ENCODE measurements at places on chromosomes 16 and 17.

- peak; percentile 85 for DNase-seq
Measured at GRCh38 chr17:40290629-40291280, 3.1 kb downstream of the CDC6 start.

DNA sequence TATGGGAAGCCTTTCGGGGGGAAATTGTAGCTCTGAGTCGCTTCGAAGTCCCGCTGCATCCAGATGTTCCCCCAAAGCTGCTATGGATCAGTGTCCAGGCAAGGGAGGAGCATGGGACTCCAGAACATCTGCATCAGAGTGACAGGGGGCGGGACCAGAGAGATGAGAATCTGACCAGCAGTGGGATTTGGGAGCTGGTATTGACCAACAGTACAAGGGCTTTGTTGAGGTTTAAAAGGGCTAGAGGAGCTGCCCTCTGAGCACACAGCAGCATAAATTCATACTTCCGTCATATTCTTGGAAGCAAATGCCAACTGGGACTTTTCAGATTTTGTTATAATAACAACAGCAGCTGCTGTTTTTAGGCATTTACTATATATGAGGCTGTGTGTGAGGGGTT is 10.6 kb downstream of the RBFOX1 start:
- no peak for DNase-seq

GRCh38 chr16:86515413-86515776 is 5.1 kb downstream of the FOXF1 start:
- no peak for DNase-seq

DNA sequence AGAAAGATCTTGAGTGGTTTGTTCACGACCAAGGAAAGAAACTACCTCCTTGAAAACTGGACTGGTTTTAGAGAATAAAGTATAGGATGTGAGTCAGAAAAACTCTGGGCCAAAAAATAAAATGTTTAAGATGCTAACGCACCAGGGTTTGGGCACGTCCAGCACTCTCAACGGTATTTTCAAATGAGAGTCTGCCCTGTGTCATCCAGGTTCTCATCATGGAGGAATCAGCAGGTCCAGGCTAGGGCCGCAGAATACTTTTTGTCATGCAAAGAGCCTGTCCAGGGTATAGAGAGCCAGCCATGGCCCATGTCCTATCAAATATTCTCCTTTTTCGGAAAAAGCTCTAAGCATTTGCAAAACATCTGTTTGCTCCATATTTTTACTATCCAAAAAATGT is 2.4 kb downstream of the NXN start:
- peak; percentile 40 for DNase-seq

DNA sequence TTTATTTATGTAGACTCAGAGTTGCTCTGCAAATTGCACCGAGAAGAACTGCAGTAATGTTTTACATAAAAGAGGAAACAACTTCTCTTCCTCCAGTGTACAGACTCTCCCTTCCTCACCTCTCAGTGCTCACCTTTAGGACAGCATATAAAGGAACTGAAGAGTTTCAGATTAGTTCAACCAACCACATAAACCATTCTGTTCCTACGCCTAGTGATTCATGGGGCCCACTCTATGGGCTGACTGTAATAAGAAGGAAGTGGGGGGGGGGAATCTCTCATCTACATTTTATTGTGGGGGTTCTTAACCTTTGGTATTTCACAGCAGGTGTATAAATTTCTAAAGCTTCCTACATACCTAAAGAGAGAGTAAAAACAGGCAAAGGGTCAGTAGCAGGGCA is 18.3 kb downstream of the ZSWIM7 start:
- DNase-seq = no peak

- no peak for DNase-seq
Measured at GRCh38 chr16:54066451-54067105, 220.0 kb downstream of the IRX3 start.

DNA sequence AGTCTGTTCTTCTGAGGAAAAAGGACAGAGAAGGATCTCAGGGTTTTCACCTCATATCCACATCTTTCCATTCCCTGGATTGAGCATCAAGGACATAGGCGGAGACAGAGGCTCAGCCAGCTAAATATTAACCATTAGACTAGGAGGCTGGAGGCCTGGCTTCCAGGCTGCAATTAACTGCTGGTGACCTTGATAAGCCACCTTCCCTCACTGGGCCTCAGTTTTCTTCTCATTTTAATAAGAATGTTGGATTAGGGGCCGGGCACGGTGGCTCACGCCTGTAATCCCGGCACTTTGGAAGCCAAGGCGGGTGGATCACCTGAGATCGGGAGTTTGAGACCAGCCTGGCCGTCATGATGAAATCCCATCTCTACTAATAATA is 25.6 kb upstream of the CNOT1 start:
- no peak for DNase-seq

DNA sequence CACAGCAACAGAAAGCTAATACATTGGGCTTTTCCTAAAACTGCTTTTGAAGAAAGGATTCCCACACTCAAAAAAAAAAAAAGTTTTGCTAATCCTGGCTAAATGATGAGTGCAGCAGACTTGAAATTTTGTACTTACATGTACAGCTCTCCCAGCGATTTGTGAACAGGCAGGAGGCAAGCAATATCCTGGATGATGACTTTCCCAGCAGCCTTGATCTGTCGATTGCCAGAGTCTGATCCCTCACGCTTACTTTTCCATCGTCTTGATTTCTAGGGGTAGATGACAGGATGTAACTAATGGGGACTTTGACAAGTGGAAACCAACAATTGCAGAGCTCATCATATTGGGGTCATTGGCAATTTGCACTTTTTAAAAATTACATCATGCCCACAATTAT is 91.4 kb downstream of the WDR59 start:
- no peak for DNase-seq

GRCh38 chr16:88792668-88793250 is 7.7 kb upstream of the PIEZO1 start:
- DNase-seq = no peak

GRCh38 chr16:51615141-51615540 is 464.1 kb upstream of the SALL1 start:
- DNase-seq = no peak

- peak; percentile 40 for DNase-seq
Measured at GRCh38 chr17:77609553-77610517, 348.7 kb upstream of the TNRC6C start.

- no peak for DNase-seq
Measured at GRCh38 chr17:35051183-35051578, 12.3 kb downstream of the RFFL start.

DNA sequence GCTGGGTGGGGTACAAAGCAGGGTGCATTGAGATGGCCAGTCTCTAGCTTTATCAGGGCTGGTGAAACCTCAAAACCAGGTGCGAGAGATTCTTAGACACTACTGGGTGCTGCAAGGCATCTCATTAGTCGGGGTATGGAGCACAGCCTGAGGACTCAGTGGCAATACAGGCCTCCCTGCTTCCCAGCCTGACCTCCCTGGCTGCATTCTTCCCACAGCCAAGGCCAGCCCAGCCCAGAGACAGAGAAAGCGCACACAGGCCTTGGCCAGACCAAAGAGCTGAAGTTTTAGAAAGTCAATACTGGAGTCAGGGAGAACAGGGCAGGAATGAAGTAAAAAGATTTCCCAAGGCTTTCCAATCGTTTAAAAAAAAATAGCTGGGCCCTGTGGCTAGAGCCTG is 12.5 kb downstream of the HNF1B start:
- no peak for DNase-seq

GRCh38 chr16:49883076-49884014 is 27.4 kb upstream of the ZNF423 start:
- no peak for DNase-seq

DNA sequence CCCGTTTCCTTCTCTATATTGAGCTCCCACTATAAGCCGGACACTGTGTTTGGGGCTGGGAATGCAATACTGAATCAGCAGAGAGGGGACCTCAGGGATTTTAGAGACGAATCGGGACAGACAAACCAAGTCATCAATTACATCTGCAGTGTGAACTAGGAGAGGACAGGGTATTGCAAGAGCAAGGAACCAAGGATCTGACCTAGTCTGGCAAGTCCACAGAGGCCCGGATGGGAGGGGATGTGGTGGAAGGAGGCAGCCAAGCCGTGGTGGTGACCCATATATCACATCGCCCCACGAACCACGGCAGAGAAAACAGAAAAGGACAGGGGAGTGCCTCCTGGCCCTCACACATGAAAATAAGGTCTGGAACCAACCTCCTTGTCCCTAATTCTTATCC is 28.1 kb upstream of the NXPH3 start:
- no peak for DNase-seq
